HuH-7 (cell line): ENCODE measurements at places on chromosomes 4 and X.

DNA sequence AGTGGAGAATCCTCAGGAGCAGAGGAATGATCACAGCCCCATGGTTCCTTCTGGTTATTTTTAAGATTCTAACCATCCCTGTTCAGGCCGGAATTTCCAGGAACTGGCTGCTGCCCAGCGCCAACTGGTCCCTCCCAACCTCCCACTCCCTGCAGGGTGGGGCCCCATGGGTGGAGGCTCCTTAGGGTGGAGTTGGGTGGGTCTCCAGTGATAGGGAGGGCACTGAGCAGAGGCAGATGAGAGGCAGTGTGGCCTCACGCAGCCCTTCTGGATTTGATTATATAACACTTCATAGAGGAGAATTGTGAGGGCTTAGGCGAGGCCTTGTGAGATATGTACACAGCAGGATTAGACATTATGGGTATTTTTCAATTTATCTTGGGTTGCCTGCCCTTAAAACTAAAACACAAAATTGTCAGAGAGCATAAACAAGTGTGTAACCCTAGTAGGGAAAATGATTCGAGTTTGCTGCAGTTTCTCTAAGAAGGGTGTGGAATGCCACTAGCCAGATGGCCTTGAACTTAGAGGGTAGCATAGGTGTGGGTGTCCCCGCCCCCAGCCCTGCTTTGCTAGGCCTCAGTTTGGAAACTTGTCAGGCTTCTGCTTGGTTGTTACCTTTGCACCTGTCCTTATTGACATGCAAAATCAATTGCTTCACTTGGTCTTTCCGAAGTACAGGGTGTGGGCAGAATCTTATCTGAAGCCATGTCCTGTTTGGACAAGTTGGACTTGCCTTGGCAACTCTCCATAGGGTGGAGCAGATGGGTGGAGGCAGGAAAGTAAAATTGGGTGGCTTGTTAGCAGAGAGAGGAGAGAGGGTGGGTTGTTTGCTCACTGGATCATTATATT lies 9.4 kb downstream of the KLF3 start:
- DNase-seq: no peak

- DNase-seq: no peak
Observed at GRCh38 chr4:103307453-103308247, 109.5 kb upstream of the CENPE start.

GRCh38 chr4:168815379-168816345 lies 194.4 kb downstream of the CBR4 start:
- DNase-seq: no peak

- DNase-seq: no peak
Observed at GRCh38 chr4:38811297-38811696, 6.7 kb upstream of the TLR1 start.

DNA sequence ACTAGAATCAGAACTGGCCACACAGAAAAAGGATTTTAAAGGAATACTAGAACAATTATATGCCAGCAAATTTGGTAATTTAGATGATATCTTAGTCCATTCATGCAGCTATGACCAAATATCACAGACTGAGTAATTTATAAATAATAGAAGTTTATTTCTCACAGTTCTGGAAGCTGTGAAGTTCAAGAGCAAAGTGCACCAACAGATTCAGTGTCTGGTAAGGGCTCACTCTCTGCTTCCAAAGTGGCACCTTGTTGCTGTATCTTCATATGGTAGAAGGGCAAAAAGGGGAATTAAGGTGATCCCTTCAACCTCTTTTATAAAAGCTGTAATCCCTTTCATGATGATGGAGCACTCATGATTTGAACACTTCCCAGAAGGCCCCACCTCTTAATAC lies 20.3 kb downstream of the TNIP2 start:
- no peak for DNase-seq

- no peak for DNase-seq
Observed at GRCh38 chr4:145076469-145076855, 21.5 kb downstream of the ANAPC10 start.

DNA sequence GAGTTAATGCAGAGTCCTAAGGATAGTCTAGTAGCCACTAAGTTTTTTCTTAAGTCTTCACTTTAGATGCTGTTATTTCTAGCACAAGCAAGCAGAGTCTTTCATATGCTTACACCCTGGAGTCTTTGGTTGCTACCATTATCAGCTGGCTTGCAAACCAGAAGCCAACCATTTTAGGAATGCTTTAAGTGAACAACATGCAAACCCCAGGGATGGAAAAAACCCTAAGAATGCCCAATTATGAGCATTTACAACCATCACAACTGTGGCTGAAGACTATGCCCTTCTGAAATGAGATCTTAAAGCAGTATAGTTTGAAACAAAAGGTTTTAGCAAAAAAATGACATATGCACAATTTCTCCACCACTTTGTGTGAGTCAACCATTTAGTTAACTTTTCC lies 6.6 kb downstream of the MID1IP1 start:
- no peak for DNase-seq

DNA sequence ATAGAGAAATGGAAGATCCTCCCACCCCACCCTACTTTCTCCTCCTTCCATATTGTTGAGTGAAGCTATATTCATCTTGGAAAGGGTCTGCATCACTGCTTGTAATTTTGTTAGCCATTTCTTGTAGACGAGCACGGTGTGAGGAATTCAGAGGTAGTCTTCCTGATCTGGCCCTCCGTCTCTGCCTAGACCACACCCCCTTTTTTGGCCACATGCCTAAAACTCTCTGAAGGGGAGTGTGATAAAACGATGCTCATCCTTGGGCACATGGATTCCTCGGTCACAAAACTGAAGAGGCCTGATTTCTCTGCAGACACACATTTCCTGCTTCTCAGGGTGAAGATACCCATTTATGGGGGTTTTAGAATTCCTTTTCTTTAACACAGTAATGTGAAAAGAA lies 182.8 kb downstream of the LARP7 start:
- no peak for DNase-seq

DNA sequence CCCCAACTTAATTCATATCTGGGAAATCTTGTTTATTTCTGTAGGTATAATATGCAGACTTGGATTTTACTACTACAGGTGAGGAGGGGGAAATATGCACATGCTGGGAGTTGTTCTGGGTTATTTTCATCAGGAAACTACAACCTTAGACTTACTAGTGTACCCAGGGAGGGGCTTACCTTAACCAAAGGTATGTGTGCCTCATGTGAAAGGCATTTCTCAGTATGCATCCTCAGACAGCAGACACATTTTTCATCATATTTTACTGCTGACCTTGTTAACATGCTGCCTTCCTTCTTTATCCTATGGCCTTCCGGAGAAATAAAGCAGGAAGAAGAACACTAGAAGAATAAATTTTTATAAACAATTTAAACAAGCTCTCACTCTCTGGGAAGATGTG lies 214.9 kb downstream of the SPANXN4 start:
- DNase-seq: no peak

- no peak for DNase-seq
Observed at GRCh38 chr4:211033-211511, 86.8 kb downstream of the ZNF718 start.

- DNase-seq: no peak
Observed at GRCh38 chr4:189988877-189989431, 38.1 kb downstream of the FRG2 start.

DNA sequence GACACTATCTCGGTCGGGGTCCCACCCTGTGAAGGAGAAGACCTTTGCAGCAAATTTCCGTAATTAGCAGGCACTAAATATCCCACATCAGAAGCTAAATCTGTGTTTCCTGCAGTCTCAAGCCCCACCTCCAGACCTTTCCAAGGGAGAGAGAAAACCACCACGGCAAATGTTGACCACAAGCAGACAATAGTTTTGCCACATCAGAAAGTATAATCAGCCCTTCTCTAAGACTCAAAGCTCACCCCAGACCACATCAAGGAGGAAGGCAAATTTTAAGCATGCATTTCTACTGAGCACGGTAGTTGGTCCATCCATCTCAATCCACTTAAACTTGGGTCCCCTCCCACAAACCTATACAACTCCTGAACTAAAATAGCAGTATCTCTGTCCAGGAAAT lies 398.5 kb downstream of the GPM6A start:
- DNase-seq: no peak

GRCh38 chrX:46311581-46312120 lies 233.6 kb downstream of the ZNF674 start:
- no peak for DNase-seq

- DNase-seq: no peak
Observed at GRCh38 chrX:130114141-130114588, 3.9 kb upstream of the ELF4 start.

DNA sequence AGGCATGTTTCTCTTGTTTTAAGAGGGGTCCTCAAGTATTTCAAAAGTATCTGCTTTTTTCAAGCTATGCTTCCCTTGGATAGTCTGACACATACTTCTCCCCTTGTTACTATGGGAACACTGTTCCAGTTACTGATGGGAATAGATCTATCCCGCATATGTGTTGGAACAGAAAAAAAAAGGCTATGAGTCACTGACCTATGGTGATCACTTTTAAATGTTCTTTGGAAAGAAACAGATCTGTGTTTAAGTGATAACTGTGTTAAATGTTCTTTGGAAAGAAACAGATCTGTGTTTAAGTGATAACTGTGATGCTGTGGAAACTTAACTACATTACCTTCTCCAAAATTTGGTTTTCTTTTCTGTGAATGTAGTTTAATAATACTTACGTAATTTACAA lies 303.2 kb downstream of the TEX13C start:
- DNase-seq: no peak

- DNase-seq: no peak
Observed at GRCh38 chrX:10615931-10616774, 4.2 kb downstream of the MID1 start.

DNA sequence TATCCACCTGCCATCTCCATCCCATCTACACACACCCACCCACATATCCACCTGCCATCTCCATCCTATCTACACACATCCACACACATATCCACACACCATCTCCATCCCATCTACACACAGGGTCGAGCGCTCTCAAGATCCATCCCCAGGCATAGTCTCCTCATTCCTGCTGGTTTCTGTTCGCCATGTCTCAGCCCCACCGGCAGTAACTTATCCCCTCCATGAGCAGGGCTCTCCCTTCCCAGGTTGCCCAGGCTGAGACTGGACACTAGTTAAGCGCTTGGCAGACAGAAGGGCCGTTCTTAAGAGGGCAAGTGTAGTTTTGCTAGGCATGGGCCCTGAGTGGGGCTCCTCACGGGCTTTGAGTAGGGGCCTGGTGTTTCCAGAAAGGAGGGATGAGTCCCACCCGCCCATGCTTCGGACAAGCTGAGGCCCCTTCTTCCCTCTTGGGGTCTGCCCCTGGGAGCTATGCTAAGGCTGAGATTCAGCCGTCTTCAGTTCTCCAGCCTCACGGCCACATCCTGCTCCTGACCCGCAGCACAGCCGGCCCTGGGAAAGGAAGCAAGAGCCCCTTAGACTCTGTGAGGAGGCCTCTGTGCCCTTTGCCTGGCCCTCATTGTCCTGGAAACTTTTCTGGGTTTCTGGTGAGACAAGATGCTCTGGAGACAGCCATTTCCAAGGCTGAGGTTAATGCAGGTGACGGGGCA lies 20.4 kb downstream of the TMEM271 start:
- no peak for DNase-seq

DNA sequence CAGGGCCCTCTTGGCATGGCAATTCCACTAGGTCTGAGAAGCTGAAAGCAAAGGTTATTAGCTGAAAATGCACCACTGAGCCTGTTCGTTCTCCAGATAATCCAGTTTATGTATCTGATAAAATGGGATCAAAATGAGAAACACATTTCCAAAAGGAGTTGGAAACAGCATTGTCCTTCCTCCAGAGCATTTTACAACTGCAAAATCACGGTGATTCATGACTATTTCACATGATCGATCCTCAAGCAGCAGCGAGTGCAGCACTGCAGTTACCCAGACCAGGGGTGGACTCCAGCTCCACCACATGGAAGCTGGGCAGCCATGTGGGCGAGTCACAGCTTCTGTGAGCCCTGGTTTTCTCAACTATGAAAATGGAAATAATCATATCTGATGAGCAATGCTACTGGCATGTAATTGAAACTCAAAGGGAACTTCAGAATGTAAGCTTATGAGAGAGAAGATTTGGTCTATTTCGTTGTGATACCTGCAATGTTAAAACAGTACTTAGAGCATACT lies 78.7 kb upstream of the MSX1 start:
- no peak for DNase-seq

DNA sequence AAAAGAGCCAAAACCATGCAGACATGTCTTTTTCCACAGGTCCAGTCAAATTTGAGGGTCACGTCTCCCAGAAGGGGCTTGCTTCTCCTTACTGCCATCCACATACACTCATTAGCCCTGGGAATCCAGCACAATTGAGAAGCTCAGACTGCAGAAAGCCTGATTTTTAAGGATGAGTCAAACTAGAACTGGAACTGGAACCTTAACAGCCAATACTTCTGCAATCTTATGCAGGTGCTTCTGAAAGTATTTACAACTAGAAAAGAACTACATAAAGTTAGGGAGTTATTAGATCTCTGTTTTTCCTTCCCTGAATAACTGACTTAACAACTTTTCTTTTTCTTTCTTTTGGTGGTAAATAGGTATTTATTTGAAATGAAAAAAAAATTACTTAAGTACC lies 86.3 kb downstream of the CDS1 start:
- no peak for DNase-seq

DNA sequence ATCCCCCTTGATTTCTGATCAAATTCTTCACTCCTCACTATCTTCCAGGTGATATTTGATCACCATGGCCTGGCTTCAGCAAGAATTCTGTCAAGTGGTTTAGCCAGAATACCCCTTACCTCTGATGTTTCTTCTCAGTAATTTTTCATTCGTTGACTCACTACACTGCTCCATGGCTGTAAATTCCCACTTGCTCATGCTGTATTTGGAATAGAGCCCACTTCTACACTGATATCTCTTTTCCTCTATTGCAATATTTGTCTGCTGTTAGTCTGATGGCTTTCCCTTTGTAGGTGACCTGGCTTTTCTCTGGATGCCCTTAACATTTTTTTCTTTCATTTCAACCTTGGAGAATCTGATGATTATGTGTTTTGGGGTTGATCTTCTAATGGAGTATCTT lies 73.9 kb upstream of the DIPK2B start:
- no peak for DNase-seq

- DNase-seq: no peak
Observed at GRCh38 chr4:27894951-27895350, 1034.3 kb downstream of the STIM2 start.

GRCh38 chr4:181819946-181820345 lies 423.3 kb upstream of the TENM3 start:
- no peak for DNase-seq
